ENCODE measurements at places on chromosomes 12 and 14.

- peak; percentile 98 for DNase-seq
Measured at GRCh38 chr12:29428633-29429032, 47.7 kb upstream of the ERGIC2 start.

- DNase-seq = no peak
Measured at GRCh38 chr12:89085421-89085820, 266.9 kb downstream of the DUSP6 start.

DNA sequence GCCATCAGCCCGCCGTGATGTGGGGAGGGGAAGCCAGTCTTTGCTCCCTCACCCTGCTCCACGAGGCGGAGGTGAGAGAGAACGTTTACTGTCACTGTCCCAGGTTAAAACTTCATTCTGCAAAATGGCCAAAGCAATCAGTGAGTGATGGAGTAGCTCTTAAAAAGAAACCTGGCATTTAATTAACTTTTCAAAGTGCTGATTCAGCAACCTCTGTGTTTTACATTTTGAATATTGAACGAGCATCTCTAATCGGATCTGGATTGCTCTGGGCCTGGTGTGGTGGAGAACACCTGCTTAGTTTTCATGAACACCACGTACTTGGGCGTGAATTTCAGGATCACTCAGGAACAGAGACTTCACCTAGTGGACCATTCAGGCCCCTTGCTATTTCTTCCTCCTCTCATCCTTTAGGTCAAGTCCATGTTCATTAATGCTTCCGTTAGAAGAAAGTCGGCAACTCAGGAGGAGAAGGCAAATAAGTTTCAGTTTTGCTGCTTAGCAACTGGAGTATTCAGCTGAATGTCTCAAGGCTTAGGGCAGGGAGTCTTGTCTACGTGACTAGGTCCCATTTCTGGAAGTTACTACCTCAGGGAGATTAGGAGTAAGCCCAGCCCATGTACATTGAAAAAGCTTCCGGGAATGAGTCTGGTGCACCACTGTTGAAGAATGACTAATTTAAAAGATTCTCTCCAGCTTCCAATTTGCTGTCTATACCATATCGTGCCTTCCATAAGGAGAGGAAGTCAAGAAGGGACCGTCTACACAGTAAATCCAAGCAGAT lies 68.2 kb downstream of the IFT43 start:
- no peak for DNase-seq

GRCh38 chr14:92316176-92316575 lies 6.8 kb upstream of the SLC24A4 start:
- no peak for DNase-seq

DNA sequence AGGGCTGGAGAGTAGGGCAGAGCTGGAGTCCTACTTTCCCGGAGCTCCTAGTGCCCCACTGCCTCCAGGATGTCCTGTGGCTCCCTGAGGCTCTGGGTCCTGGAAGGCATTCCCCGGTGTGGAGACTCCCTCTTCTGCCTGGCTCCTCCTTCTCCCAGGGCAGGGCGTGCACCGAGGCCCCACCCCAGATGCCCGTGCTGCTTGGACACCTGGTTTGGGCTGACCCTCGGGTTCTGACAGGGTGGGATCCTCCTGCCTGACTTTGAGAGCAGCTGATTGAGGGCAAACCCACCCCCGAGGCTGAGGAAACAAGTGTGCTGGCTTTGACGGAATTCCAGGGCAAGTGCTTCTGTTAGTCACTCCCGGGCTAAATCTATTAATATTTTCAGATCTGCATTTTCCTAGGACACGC lies 15.4 kb downstream of the TEAD4 start:
- no peak for DNase-seq

DNA sequence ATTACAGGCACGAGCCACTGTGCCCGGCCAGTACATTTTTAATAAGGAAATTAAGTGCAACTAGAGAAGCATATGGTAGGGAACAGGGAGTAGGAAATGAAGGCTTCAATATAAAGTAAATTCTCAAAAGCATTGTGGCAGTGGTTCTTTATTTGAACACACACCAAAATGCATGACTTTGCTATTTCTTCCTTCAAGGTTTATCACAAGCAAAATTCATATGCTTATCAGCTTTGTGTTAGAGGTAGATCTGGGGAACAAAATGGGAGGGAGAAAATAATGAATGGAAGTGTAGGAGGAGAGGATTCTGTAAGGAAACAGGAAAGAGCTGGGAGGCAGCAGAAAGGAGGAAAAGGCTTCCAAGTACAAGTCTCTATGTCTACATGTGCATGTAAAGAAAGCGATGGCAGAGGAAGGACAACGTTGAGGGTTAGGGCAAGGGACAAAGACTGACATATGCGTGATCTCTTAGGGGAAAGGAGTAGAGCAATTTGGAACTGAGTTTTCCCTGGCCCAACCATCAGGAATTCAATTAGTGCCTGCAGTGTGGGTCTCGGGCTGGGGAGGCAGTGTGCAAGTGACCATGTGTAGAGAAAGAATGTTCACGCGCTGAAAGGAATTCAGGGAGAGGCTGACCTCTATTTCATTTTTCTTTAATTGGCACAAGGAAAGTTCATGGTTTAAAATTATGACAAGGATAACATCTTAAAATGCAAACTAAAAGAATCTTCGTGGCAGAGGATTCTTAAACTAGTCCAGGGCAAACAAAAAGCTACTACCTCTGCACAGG lies 22.9 kb upstream of the RASSF8 start:
- no peak for DNase-seq

DNA sequence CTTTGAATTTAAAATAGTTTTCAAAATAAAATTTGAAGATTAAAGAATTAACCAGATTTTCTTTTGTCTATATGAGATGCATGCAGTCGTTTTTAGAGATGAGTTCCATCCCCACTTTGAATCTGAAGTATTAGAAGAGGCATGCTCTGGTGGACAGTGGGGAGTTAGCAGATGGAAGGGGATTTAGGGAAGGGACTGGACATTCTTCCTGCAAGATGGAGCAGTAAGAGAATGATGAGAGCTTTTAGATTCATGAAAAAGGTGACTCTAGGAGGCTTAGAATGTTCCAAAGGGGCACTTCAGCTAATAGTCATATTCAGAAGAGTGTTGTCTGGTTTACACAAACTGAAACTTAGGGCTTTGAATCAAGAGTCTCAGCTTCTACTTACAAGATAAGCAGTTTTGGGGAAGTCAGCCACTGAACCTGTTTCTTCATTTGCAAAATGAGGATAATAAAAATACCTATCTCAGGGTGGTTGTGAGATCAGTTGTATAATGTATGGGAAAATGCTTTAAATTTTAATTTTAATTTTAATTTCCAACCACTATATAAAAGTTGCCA lies 3.7 kb downstream of the ZBTB1 start:
- no peak for DNase-seq

DNA sequence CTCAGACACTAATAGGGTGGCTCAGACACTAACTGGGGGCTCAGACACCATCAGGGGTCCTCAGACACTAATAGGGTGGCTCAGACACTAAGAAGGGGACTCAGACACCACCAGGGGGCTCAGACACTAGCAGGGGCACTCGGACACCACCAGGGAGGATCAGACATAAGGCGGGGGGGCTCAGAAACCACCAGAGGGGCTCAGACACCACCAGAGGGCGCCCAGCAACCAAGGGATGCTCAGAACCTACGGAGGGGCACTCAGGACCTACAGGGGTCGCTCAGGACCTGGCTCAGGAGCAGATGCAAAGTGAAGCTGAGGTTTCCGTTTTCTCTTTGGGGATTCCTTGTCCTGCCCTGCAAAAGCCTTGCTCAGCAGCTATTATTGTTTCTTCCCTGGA lies 448.5 kb downstream of the TMEM121 start:
- no peak for DNase-seq

- no peak for DNase-seq
Measured at GRCh38 chr12:99381992-99382391, 265.6 kb upstream of the GARIN6 start.

GRCh38 chr14:24681056-24681455 lies 47.1 kb upstream of the GZMB start:
- DNase-seq = no peak

- DNase-seq = no peak
Measured at GRCh38 chr12:94990222-94990621, 13.3 kb downstream of the NDUFA12 start.

DNA sequence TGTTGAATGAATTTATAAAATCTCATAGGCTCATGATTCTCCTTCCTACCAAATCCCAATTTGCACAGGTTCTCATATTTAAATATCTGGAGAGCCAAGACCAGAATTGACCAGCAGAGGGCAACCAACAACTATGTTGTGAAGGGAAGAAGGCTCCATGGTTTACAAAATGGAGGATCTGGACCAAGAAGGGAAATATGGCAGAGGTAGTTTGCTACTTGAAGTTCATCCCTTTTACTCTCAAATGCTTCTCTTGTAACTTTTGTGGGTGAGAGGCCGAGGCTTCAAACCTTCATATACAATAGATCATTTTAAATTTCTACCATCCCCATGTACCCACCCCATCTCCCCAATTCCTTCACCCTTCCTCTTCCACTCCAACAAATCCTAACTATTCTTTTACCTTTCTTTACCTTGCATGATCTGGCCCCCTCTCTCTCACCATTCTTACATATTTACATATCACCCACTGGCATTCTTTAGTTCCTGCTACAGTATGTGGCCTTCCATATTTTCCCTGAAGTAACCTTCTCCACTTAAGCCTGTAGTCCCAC lies 3.8 kb upstream of the SMARCC2 start:
- DNase-seq = peak; percentile 99

DNA sequence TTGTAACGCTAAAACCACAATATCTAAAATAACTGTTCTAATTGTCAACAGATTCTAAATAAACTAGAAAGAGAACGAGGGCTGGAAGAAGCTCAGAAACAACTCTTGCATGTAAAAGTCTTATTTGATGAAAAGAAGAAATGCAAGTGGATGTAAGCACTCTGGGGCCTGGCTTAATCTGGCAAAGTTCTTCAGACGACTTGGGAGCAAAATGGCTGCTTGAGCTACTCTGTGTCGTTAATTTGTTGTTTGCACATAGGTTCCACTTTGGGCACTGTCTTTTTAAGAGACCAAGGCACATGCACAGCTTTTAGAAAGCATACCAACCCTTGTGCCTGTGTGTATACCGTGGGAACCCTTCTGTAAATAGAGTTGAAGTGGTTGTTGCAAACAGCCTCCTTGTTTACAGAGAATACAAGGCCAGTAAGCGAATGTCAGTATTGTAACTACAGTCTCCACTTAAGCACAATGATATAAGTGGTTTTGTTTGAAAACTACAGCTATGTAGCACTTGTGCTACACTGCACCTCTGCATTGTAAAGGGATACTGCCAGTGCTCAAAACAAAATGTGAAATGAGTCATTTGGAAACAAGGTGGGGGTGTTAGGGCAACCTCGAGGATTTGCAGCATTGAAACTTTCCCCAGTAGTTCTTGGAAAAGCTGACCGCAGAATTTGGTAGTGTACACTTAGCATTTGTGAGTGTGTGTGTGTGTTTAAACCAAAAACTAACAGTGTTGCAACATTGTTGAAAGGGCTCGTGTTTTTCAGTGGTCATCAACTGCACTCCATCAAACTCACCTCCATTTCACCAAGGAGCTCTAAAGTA lies 154.3 kb downstream of the CEP83 start:
- DNase-seq = no peak

- DNase-seq = no peak
Measured at GRCh38 chr12:64798165-64798564, 26.3 kb upstream of the TBC1D30 start.

GRCh38 chr12:108663324-108664015 lies 29.8 kb upstream of the SELPLG start:
- no peak for DNase-seq

- no peak for DNase-seq
Measured at GRCh38 chr14:50344116-50344775, 32.1 kb downstream of the DMAC2L start.

- no peak for DNase-seq
Measured at GRCh38 chr14:94153750-94154342, 20.3 kb upstream of the PPP4R4 start.

DNA sequence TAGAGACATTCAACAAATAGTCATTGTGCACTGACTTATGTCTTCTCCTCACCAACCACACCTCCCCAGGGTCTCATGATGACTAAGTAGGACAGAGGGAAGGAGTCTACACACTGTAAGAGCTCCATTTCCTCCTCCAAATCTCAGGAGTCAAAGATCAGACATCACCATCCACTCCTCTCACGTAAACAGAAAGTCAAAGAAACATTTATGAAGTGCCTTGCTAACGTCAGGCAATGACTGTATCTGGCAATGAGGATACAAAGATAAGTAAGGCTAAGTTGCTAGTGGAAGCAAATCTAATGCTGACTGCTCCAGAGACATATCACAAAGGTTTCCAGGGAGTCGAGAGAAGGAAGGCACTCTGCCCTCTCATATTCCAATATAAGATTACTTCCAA lies 88.9 kb downstream of the SLC2A13 start:
- no peak for DNase-seq

DNA sequence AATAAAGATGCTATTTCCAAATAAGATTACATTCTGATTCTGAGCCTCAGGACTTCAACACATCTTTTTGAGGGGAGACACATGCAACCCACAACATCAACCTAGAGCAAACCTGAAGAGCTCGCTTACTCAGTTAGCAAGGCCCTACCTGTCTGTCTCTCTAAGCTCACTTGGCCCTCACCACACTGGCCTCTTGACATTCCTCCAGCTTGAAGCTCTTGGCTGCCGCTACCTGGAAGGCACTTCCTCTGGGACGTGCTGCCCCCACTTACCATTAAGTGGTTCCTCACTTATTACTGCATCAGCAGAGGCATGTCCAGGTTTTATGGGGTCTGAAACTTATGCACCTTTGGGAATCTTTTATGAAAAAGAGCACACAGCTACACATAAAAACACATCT lies 354.8 kb downstream of the GALC start:
- DNase-seq = no peak

GRCh38 chr12:107967170-107967569 lies 161.9 kb upstream of the WSCD2 start:
- DNase-seq = no peak

- peak; percentile 96 for DNase-seq
Measured at GRCh38 chr14:91009501-91010152, 50.8 kb downstream of the RPS6KA5 start.

DNA sequence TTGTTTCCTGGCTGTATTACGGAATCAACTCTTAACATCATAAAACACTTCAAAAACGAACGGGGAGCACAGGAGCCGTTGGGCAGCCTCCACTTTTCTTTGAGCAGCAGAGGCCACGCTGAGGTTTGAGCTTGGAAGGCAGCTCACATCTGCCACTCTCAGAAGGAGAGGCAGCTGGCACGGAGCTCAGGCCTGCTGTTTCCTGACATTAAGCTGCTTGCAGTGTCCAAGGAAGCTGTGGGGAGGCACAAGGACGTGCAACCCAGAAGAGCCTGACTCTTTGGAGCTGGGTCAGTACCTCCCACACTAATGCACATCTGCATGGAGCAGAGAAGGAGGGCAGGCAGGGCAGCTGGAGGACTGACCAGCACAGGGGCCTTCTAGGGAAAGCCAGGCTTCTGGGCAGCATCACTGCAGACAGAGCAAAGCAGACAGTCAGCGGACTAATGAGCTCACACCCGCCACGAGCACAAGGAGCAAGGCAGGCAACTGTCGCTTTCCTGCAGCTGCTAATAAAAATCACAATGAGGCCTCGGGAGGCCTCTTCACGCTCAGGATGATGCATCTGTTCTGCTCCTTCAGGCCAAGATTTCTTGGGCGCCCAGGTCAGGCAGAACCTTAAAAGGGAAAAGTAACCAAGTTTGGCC lies 211.1 kb downstream of the GLT1D1 start:
- no peak for DNase-seq

- no peak for DNase-seq
Measured at GRCh38 chr12:53454707-53455106, 2.8 kb downstream of the PCBP2 start.

- DNase-seq = peak; percentile 22
Measured at GRCh38 chr14:68704736-68705720, 87.8 kb downstream of the ZFP36L1 start.
